ENCODE measurements at places on chromosomes 5 and 9. TPM values are rescaled to one million over a fixed set of nuclear protein-coding genes. Genes with fewer than 3 reads are reported as not detected.

MARCOL gene
- total RNA-seq, result not detected

PRLR gene
- 2.1 TPM for total RNA-seq

CMYA5 gene
- total RNA-seq, result 466 TPM

PCDHA1 gene
- not detected for total RNA-seq

- no peak for DNase-seq
These were observed 149.2 kb upstream of the KLF9 start for GRCh38 chr9:70563431-70564204.

DNA sequence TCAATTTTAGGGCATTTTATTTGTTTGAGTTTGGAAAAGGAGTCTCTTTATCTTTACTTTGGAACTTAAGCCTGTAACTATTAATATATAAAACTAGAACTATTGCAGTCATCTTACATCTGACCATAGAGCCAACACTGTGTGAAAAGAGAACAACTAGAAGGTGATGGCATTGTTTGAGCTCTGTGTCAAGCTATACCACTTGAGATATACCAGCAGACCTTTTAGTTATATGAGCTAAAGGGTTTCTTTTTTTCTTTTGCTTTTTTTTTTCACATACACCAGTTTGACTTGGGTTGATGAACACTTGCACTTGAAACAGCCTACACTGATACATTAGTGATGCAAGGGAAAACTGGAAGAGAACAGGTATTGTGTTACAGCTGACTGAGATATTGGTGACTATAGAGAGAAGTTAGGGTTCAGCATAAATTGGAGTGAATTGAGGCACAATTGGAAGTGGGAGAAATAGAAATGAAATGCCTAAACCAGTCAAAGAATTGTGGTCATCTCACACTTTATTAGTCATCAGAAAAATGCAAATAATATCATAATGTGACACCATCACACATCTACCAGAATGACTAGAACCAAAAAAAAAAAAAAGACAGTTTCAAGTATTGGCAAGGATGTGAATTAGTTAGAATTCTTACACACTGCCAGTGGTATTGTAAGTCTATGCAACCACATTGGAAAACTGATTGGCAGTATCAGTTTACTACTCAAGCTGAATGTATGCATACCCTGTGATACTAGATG, 60.9 kb downstream of the ADRB2 start:
- no peak for DNase-seq

GRCh38 chr9:97524424-97524823, 23.0 kb downstream of the TMOD1 start:
- no peak for DNase-seq

GRCh38 chr9:90996154-90997065, 194.8 kb downstream of the SYK start:
- no peak for DNase-seq

DNA sequence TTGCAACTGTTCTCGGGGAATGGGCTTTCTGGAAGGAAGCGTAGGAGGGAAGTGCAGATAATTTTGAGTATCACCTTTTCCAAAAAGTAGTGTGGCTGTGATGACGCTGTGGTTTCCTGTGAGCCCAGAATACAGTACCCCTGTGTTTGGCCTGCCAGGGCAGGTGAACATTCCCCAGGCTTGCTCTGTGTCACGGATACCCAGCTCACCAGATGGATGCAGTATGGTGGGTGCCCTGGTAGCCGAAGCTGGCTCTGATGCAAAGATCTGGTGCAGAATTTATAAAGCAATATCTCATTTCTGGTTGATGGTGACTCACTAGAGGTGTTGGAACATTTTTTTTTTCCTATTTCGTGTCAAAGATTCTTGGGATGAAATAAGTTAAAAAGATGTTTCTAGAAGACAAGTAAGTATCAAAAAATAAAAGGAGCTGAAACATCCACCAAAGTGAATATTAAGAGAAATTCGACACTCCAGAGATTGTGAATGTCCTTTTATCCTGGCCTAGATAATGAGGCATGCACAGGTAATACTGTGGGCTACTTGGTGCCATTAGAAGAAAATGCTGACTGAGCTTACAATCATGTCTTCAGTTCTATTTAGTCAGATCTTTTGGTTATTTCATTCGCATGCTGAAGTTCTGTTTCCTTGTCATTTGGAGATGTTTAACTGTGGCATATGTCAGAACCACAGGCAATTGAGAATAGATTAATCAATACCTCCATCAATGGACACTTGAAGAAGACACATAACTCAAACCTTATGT, 200.1 kb downstream of the GADD45G start:
- no peak for DNase-seq

- DNase-seq, result no peak
These were observed 78.7 kb downstream of the CRB2 start for GRCh38 chr9:123434619-123435240.

GRCh38 chr5:55363856-55364255, 56.1 kb downstream of the MTREX start:
- DNase-seq, result no peak

DNA sequence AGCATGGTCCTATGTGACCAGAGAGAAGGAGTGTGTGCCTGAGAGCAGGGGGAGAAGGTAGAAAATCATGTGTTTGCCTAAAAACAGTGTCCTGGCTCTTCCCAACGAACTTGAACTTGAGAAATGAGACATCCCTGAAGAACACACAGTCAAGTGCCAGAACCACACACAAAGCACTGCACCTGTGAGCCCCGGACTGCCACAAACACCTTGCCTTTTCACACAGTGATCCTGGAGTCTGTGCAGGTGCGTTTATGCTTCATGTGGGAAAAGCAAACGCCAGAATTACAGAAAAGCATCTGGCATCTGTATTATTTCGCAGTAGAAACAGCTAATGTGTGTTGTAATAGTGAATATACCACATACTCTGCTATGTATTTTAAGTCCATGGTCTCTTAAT, 9.3 kb downstream of the CTNND2 start:
- DNase-seq, result no peak

Measured in left cardiac atrium (tissue), 4 donors.